PC-3 (cell line): ENCODE measurements at places on chromosomes 3 and 15.

DNA sequence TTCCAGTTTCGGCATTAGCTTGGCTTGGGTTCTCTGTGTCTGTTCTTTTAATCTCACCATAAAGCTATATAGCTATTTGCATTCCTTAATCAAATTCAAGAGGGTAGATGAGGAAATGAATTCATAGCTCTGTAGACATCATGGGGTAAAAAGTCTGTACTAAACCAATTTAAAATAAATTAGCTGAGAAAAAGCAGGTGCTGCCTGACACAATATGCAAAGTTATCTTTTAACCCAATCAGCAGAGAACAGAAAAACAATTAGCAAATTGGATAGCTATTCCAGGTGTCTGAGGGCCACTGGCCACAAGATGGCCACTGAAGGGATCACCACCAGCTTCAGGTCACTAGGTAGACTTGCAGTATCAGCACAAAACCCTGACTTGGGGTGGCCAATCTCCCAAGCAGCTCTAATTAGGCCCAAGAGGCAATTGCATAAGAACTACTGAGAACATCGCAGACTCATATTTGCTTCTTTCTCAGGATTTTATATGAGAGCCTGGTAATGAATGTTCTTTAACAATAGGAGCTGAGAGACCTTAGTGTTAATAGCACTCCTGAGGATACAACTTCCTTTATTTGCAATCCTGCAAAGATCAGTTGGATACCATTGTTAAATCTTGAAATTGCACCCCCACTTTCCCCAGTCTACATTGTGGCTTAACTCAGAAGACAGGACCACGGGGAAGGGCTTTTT lies 494.3 kb downstream of the PDCD6IP start:
- DNase-seq: no peak

- DNase-seq: peak; percentile 11
Measured at GRCh38 chr3:45948311-45948781, 5.1 kb downstream of the CXCR6 start.

DNA sequence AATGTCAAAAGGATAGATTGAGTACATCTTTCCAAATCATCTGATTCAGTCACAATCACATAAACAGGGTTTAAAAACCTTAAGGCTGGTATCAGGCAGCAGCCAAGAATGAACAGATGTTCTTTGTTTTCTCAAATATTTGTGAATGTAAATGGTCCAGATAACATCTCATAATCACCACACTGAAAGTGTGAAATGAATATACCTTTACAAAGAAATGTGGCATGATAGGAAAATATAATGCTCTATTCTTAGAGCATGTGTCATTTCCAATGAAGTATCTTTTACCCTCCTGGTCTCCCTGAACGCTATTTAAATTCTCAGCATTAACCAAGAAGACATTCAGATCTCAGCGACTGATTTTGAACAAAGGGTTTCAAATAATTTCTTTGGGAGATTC lies 8.8 kb upstream of the ACTC1 start:
- DNase-seq: no peak

- peak; percentile 42 for DNase-seq
Measured at GRCh38 chr3:179324270-179324754, 1.5 kb downstream of the ZNF639 start.

- DNase-seq: no peak
Measured at GRCh38 chr3:127962937-127963336, 47.9 kb downstream of the KBTBD12 start.

- peak; percentile 61 for DNase-seq
Measured at GRCh38 chr3:146161663-146162002, 649 bp upstream of the PLOD2 start.

GRCh38 chr3:112470788-112471187 lies 28.5 kb downstream of the BTLA start:
- DNase-seq: no peak

DNA sequence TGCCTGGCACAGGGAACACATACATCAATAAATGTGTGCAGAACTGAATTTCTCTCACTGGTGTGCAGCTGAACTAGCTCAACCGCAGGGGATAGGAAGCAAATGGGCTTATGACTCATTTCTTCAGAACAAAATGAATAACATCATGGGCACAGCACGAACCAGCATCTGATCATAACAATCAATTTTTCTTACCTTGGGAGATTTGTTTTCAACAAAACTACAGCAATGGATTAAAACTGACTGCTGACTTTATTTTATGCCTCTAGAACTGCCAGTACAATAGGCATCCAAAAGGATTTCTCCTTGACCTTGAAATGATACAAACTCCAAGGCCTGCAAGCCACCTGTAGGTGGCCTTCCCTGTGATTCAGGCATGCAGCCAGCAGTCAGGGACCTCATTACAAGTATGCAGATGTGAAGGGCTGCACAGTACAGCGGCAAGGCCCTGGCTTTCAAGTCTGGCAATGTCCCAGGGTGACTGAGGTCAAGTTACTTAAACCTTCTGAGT lies 26.1 kb downstream of the TAMM41 start:
- DNase-seq: no peak

DNA sequence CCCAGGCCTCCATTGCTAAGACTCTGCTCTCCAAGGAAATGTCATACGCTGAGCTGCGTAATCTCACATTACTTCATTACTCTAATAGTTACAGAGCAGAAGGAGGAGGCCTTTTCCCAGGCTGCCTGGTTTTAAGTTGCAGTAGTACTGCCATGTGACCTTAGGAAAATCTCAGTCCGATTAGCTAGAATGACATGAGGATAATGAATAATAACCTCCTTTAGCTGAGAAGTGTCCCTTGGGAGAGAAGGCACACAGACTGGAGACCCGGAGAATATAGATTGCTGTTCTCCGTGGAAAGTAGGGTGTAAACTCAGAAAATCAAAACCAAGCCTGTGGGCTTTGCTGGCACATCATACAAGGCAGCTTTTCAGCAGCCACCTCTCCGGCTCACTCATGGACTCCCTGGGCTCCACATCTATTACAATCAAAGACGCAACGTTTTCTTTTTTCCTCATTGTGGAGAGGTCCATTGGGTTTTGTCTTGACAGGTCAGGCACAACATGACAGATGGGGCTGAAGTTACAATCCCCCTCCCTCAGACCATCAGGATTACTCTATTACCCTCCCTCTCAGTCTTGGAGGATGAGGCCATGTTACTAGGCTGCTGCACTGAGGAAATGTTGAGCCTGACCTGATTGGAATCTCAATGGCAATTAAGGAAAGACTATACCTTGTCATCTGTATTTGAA lies 134.8 kb upstream of the MB21D2 start:
- no peak for DNase-seq

DNA sequence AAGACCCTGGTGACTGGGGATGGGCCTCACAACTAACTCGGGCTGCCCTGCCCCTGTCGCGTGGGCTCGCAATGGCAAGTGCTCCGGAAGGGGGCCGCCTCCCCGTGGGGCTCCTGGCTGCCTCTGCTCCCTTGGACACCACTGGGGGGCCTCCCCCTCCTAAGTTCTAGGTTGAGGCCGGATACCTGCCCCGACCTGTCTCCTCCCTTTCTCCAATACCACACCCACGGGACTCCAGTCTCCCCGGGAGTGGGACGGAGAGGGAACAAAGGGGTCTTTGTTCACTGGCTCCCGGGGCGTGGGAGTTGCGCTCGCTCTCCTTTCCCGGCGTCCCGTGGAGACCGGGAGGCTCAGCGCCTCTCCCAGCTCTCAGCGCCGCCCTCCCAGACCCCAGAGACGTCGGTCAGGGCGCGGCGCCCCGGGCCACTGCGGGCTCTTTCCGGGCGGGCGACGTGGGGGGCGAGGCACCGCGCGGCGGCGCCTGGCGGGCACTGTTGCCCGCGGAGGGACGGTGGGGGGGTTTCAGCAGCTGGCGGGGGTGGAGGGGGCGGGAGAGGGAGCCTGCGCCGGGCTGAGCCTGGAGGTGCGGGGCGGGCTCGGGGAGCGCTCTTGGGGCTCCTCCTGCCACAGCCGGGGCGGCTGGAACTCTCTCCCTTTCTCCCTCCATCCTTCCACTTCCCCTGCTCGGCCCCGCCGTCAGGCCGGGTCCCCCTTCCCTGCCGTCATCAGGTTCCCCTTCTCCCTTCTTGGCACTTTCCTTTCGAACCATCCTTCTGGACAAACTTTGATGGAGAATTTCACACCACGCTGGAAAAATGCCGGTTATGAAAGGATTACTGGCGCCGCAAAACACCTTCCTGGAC lies at the start of gene KCNH8:
TSS of gene KCNH8 (plus strand) at position 606 of the 863 bp plus-strand sequence. CDS start at position 816, 210 bp downstream.
- no peak for DNase-seq

DNA sequence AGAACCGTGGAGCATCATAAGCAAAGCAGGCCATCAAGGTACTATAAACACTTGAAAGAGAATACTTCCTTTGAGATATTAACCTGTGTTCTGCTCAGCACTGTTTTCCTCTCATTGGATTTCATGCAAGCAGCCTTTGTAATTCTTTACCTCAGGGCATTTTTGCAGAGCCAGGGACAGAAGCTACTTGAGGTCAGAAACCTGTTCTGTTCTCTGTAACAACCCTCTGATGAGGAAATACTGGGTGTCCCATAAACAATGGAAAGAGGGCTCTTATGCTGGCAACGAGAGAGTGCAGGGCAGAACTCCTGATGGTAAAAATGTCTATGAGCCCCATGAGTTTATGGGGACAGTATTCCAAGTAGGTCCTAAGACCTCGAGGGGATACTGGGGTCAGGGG lies 66.0 kb downstream of the DCLK3 start:
- DNase-seq: peak; percentile 16

- no peak for DNase-seq
Measured at GRCh38 chr3:71432044-71432975, 151.2 kb downstream of the FOXP1 start.

DNA sequence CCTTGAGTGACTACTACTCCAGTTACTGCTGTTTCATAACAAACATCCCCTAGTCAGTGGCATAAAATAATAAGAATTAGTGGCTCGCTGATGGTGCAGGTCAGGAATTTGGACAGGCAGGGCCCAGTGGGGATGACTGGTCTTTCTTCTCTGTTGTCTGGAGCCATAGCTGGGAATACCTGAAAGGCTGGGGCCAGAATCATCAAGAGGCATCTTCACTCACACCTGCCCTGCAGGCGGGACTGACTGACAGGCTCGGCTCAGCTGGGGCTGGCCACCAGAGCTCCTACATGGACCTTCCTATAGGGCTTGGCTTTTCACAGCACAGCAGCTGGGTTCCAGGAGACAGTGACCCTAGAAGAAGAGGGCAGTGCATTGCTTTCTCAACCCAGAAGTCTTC lies 148.8 kb upstream of the ATP10A start:
- no peak for DNase-seq

DNA sequence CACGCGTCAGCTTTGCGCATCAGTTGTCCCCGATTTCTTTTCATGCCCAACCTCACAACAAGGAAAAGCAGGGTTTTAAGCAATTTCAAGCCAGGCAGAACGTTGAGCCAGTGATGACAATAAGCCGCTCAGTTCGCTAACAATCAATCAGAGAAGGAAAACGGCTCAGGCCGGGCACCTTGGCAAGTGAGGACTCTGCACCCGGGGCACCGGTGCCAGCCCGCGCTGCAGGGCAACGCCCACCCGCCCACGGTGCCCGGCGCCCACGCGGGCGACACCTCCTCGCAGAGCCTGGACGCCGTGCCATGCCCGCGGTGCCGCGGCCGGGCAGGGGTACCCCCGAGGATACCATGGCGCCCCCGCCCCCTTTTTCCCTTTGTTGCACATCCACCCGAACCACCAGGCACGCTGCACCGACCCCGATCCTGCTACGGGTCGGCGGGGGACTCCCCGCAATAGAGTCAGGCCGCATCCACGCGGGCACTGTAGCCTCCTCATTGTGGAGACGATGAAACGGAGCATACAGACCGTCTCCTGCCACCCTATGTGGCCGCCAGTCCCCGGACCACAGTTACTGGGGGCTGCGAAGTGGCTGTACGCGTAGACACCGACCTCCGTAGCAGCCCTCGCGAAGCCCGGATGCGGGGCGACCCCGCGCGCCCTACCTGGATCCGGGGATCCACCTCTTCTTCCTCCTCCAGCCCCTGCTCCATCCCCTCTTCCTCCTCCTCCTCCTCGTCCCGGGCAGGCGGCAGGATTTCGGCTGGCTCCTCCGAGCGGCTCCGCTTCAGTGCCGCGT lies 581 bp downstream of the SH3BP5 start:
- DNase-seq: peak; percentile 24

DNA sequence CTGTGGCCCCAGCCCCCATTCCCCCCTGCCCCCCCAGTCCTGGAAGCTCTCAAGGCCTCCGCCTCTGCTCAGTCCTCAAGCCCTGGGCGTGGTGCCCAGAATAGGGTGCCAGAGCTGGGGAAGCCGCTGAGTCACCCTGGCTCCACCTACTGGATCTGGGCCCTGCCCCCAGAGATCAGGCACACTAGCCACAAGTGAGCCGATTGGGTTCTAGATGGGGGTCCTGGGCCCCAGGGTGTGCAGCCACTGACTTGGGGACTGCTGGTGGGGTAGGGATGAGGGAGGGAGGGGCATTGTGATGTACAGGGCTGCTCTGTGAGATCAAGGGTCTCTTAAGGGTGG lies 5.7 kb downstream of the EIF4G1 start:
- peak; percentile 98 for DNase-seq

GRCh38 chr3:98180319-98180890 lies 13.9 kb downstream of the OR5H15 start:
- no peak for DNase-seq

DNA sequence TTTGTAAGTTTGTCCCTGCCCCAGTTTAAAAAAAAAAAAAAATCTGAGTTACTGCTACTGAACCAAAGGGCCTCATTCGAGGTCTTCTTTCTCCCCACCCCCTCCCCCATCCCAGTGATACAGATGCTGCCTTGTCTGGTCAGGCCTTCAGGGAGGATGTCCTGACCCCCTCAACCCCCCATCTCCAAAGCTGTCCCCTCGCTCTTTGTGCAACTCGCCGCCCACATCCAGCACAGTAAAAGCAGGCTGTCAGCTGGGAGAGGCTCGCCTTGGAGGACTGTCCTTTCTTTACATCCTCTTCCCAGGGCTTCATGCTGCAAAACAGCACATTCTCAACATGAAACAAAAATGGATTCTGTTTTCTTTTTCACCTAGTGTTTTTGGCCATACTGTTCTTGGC lies 133.4 kb downstream of the VGLL4 start:
- no peak for DNase-seq

GRCh38 chr15:34341381-34342212 lies 1.3 kb downstream of the NOP10 start:
- peak; percentile 59 for DNase-seq

- peak; percentile 89 for DNase-seq
Measured at GRCh38 chr3:50567386-50568167, at the start of gene C3orf18. TSS of gene C3orf18 (minus strand) at chr3:50567747. CDS start at chr3:50565699, 2,048 bp downstream.

GRCh38 chr3:187709155-187709554 lies 6.8 kb upstream of the RTP2 start:
- DNase-seq: peak; percentile 25

DNA sequence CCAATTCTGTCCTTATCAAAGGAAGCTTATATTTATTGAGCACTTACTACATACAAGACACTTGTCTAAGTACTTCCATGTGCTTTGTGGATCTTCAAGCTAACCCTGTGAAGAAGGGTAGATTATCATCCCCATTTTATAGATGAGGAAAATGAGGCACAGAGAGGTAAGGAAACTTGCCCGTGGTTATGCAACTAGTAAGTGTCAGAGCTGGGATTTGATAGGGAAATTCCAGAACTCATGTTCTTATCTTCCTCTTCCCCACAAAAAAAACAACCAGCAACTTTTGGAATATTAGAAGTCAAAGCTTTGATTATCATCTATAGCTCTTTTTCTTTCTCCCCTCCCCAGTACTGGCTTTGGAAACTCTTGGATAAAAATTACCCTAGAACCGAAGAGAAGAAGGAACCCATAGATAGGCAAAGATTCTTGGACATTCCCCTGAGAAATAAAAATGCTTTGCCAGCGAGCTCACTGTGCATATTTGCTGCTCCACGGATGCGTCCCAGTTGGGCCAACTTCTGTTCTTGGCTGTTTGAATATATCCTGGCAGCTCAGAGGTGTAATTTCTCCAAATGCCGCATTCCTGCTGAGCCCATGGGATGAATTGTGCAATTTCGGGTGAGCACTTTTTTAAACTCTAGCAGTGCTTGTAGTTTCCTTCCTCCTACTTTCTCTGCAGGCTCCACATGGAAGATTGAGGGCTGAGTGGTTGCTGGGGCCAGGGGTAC lies 591.5 kb upstream of the CFAP20DC start:
- DNase-seq: no peak
